ENCODE measurements at places on chromosomes 16 and 17.

DNA sequence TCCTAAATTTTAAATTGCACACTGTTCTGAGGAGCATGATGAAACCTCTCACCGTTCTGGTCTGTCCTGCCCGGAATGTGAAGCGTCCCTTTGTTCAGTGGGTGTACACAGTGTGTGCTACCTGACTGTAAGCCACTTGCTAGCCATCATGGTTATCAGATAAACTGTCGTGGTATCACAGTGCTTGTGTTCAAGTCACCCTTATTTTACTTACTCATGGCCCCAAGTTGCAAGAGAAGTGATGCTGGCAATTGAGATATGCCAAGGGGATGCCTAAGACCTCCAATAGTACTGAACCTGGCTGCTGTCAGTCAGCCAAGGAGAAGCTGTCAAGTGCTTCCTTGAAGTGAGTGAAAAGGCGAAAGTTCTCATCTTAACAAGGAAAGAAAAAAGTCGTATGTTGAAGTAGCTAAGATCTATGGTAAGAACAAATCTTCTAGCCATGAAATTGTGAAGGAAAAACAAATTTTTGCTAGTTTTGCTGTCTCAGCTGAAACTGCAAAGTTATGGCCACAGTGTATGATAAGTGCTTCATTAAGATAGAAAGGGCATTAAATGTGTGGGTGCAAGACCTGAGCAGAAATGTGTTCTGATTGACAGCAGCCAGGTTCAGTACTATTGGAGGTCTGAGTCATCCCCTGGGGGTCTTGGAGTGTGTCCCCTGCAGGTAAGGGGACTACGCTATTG lies 5.8 kb downstream of the PIK3R6 start:
- DNase-seq = no peak

- no peak for DNase-seq
These were observed 39.3 kb upstream of the CCDC182 start for GRCh38 chr17:57784226-57784895.

DNA sequence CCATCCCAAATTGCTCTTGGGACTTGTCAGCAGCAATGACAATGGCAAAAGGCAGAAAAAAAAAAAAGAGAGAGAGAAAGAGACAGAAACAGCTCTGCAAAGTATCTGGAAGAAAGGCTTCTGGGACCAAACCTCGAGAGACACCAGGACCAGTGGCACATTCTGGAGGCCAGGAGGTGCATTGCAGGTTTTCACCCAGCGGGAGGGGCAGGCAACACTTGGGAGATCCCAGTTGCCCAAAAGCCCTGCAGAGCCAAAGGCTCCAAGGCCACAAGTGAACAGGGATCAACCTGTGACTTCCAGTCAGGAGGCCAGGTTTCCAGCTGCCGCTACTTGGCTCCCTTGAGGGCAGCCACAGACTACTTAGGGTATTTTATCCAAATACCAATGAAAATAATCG lies 110.8 kb upstream of the CDH5 start:
- DNase-seq = no peak

DNA sequence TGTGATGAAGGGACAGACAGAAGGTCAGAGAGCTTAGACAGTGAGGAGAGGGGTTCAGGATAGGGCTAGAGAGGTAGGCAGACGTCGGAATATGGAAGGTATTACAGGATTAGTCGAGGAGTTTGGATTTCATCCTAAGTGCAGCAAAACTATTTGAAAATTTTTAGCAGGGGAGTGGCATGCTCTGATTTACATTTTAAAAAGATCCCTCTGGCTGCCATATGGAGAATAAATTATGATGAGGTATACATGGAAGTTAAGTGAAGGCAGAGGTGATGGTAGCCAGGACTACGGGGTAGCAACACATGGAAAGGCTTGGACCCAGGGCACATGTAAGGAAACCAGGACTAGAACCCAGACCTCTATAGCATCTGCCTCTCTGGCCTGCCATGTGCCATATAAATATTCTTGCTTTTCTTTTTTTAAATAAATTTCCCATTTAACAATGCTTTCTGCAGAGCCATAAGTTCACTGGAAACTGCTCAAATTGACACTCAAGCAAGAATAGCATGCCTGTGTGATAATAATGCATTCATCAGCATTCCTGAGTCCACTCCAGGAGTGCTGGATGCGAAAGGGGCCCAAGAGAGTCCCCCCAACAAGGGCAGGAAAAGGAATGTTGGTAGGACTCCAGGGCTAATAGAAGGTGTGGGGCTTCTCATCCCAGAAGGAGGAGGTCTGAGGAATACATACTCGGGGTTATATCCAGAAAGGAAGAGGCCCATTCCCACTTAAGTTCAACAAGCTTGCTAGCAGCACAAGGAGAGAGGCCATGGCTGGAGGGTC lies 78.2 kb downstream of the HLF start:
- no peak for DNase-seq

DNA sequence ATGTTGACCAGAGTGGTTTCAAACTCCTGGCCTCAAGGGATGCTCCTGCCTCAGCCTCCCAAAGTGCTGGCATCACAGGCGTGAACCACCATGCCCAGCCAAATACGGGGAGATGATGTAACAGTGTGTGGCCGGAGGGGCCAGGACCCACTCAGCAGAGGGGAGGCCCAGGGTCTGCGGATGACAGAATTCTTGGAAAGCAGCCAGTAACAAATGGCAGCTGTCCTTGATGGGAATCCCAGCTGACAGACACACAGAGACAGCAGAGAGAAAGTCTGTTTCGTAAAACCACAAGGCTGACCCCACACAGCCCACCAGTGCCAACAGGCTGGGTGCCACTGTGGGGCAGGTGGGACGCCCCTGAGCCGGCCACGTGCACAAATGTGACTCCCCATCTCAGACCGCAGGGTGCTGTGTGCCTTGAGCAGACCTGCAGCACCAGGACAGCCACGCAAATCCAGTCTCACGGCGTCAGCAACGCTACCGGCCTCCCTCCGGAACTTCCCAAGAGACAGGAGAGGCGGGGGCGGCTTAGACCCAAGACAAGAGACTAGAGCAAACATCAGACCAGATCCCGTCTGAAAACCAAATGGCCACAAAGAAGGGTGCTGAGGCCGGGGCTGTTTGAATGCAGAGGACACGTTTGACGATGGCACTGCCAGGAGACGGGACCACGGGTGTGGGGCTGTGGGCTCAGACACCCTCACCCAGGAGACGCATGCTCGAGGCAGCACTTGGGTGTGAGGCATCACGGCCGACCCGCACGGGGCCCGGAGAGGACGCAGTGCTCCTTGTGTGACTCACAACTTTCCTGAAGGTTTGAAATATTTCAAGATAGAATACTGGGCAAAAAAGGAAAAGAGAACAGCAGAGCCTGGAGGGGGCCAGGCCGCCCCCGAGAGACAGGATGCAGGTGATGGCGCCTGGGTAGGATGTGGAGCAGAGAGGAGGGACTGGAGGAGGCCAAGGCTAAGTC lies 24.6 kb downstream of the CTU2 start:
- DNase-seq = no peak
